COLO829 (cell line): ENCODE measurements at places on chromosomes 6 and 20.

DNA sequence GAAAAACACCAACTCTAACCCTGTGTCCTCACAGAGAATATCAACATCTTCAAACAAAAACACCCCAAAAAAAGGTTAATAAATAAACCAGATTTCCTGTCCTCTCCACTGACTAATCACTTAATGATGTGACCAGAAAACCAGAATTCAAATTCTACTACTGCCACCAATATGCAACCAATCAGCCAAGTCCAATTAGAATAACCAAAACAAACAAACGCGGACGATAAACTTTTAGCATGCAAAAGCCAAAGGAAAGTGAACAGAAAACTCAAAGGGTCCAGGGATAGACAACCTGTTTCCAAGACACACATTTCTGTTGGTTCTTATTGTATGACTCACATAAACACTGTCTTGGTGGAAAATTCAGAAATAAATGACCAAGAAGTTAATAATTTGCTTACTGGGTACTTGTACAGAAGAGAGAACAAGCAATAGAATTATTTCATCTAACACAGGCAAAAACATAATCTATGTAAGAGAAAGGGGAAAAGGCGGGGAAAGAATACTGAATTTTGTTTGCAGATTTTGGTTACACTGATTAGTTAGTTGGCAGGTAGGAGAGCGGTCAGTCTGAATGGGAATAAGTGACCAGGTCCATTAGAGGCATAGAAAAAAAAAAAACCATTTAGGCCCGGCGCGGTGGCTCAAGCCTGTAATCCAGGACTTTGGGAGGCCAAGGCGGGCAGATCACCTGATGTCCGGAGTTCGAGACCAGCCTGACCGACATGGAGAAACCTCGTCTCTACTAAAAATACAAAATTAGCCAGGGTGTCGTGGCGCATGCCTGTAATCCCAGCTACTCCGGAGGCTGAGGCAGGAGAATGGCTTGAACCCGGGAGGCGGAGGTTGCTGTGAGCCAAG, 34.1 kb downstream of the HFE start:
- no peak for DNase-seq

DNA sequence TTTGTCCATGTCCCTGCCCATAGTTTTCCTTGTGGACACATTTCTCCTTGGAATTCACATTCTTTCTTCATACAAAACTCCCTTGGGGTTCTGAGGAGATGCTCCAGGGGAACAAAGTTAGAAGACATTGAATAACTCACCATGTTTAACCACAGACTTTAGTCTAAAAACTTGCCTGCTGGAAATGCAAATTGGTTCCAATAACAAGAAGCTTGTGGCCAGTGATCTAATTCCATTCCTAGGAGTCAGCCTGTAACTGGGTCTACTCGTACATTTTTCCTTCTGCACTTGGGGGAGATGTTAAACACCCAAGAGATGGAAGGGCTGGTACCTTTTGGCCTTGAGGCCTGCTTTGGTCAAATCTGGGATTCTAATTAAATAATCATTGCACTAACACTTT, 60.2 kb downstream of the SCML4 start:
- DNase-seq: no peak

GRCh38 chr6:89978749-89979145, 84.5 kb downstream of the GJA10 start:
- no peak for DNase-seq

- DNase-seq: no peak
Observed at GRCh38 chr6:36570264-36570663, 23.0 kb upstream of the STK38 start.
